ENCODE measurements at places on chromosomes 3 and 15.

DNA sequence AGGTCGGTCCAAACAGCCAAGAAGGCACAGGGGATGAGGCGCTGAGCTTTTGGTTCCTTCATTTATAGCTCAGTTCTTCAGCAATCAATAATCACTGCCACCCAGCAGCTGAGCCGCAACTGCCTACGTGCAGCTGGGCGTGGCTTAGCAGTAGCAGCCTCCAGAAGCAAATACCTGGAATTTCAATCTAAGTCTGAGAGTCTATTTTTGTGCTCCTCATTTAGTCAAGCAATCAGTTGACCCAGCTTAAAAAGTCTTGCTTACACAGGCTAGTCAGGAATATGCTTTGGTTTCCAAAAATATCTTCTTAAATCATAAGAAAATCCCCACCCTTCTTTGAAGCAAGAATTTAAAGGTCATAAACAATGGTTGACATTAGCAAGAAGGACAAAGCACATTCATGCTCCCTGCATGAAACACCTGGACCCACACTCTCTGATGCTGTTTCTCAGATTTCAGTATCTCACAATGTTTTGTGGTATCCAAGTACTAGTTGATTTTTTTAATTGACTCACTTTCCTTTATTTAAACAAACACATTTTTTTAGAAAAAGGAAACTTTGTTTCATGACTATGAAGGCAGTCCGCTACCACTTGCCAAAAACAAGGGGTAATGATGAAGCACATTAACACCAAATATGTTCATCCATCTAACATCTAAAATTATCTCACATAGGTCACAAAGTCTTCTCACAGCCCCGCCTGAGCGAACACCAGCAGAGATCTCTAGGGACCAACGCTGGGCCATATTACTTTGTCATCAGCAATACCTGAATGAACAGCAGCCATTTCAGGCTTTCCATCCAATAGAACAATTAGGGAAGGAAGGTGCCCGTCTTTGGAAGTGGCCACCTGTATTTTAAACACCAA is 106.1 kb downstream of the OXNAD1 start:
- peak; percentile 20 for DNase-seq

GRCh38 chr3:54772051-54772450 is 155.8 kb downstream of the LRTM1 start:
- DNase-seq: no peak

GRCh38 chr15:29102911-29103823 is 166.5 kb downstream of the NSMCE3 start:
- DNase-seq: no peak

DNA sequence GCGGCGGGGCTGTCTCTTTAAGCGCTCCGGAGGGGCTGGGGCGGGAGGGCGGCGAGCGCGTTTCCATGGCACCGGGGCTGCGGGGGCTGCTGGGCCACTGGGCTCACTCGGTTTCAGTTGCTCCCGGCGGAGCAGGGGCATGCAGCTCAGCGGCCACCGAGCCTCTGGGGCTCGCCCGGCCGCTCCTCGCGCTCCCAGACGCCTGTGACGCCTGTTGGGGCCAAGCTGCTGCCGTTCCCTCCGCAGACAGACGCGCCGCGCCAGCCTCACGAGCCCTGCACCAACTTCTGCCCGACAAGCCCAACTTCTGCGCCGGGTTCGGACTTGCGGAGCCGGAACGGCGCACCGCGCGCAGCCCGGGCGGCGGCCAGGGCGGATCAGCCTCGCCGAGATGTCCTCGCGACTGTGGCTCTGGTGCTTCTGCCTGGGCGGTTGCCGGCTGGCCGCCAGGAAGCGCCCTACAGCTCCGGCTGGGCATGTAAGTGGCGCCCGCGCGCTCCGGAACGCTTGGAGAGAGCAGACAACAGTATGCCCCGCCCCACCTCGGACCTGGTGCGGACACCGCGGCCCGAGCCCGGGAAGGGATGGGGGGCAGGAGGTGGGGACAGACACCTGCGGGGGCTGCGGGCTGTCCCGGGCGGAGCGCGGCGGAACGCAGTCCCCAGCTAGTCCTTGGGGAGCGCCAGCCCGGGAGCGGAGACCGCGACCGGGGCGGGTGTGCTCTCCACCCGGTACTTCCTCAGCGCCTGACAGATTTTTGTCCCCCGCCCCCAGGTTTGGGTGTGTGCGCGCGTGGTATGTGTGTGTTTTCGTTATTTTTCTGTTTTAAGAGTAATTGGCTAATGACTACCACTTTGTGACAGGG is 154.1 kb upstream of the GOLIM4 start:
- peak; percentile 23 for DNase-seq

GRCh38 chr3:33358172-33358781 is 81.0 kb downstream of the FBXL2 start:
- no peak for DNase-seq

- no peak for DNase-seq
These were observed 5.7 kb downstream of the PODXL2 start for GRCh38 chr3:127634653-127635052.

GRCh38 chr3:102460579-102460978 is 25.8 kb downstream of the ZPLD1 start:
- DNase-seq: no peak

DNA sequence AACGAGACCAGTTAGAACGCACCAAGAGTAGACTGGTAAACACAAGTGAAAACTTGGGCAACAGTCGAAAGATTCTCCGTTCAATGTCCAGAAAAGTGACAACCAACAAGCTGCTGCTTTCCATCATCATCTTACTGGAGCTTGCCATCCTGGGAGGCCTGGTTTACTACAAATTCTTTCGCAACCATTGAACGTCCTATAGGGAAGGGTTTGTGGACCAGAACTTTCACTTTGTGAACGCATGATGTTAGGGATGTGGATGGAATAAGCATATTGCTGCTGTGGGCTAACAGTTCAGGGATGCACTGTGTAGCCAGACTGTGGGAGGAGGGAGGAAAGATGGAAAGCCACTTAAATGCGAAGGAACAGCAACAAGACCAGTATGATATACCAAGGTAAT is 34.9 kb upstream of the TBC1D23 start:
- DNase-seq: no peak

DNA sequence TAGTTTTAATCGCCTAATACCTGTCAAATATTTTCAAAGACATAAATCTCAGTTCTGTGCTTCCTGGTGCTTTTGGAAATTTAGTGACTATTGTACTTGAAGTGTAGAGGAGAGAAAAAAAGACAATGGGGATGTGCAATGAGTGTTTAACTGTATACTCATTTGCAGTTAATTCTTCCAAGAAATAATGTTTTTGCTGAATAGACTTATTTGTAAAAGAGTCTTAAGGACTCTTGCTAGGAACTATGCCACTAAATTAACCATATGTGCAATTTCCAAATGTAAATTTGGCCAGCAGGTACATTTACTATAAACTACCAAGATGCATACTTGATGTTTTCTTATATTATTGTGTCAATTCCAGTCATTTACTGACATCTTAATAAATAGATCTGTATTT is 2.0 kb downstream of the CHMP2B start:
- no peak for DNase-seq

- DNase-seq: no peak
These were observed at the start of gene MELTF for GRCh38 chr3:197029511-197030167. TSS of gene MELTF (minus strand) at chr3:197029817. CDS start at chr3:197029702, 115 bp downstream.

GRCh38 chr3:115986555-115987207 is 363.4 kb downstream of the GAP43 start:
- no peak for DNase-seq

GRCh38 chr15:67927501-67928168 is 87.8 kb upstream of the RNU6-1 start:
- DNase-seq: no peak

DNA sequence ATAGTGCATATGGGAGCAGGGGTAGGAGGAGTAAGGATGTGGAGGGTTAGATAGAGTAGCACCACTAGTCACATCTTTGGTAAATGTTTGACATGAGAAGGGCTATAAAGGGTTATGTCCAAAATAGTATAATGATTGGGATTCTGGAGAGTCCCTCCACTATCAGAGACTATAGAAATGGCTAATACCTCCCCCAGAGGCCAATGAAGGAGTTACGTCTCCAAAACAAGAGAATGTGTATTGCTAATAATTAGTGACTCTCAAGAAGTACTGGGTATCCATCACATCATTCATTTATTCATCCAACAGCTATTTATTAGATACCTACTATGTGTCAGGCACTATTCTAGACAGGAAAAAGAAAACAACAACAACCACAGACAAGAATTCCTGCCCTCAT is 203.7 kb upstream of the UMPS start:
- DNase-seq: no peak

DNA sequence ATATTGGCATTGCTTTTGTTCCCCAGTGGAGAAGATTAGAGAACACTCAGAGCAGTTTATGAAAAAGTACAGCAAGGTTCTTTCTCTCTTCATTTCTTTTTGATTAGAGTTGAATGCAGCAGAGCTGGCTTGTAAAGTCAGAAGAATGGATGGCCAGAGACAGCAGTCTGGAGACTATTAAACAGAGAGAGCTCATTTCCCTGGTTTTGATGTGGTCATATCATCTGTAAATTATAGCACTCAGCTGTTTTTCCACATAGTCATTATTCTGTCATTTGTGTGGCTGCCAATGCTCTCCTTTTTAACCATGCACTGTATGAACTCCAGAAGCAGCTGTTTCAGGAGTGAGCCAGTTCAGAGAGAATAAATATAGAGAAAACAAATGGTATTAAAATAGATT is 177.4 kb upstream of the CRBN start:
- no peak for DNase-seq

DNA sequence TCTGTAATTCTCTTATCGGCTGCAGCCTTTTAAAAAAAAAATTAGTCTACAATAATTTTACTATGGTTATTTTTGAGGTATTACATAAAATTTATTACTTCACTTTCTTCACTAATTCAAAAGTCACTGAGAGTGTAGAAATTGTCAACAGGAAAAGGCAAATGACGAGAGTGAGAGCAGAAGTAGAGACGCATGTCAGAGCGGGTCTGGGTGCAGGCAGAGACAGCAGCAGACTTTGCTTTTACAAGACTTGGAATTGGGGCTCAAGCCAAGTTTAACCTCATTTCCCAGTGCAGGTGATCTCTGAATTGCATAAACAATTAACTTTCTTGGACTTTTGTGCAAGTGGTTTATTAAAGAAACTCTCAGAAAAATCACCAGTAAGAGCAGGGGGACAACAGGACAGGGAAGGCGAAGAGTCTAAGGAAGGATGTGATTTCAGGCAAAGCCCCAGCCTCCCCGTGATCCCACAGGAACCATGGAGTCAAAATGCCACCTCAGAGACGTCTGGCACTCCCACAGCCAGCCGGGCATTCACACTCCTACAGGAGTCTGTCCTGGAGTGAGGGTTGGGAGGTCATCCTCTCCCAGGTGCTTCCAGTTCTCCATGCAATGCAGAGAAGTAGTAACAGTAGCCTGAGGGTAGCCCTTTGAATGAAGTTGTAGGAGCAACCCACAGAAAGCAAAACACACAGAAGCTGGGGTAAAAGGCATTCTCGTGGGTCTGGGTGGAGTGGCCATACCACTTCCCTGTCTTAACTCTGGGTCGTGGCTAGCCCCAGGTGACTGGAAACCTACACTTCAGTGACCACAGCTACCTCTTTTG is 274.0 kb upstream of the TGFBR2 start:
- DNase-seq: no peak

GRCh38 chr3:12999147-13000140 is 73.8 kb downstream of the IQSEC1 start:
- no peak for DNase-seq

DNA sequence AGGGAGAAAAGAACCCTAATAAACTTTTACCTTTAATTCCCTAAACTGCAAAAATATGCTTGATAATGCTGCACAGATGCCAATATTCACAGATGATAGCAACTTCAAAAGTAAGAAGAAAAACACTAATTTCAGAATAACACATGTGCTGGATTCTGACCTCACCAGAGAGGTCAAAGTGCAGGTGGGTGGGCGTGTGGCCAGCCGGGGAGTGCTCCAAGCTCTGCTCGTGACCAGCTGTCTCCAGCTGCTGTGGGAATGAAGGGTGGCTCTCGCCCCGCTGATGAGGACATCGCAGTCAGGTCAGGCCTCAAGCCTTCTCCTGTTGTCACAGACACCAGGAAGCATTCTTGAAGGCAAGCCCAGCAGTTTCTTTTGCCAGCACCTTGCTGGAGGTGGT is 57.1 kb downstream of the ADAMTS17 start:
- no peak for DNase-seq

DNA sequence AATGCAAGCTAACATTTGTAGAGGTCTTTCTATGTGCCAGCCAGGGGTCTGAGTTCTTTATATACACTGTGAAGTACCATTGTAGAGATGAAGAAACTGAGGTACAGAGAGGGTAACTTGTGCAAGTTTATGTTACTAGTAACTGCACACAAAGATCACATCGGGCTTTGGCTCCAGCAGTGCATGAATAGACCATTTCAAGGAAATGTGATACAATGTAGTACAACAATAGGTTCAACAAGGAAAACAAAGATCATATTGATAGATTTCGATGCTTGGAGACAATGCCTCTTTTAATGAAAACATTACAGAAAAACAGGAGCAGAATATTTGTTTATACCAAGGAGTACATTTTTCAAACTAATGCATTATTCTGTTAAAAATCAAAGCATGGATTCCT is 115.3 kb downstream of the POLR2M start:
- no peak for DNase-seq

DNA sequence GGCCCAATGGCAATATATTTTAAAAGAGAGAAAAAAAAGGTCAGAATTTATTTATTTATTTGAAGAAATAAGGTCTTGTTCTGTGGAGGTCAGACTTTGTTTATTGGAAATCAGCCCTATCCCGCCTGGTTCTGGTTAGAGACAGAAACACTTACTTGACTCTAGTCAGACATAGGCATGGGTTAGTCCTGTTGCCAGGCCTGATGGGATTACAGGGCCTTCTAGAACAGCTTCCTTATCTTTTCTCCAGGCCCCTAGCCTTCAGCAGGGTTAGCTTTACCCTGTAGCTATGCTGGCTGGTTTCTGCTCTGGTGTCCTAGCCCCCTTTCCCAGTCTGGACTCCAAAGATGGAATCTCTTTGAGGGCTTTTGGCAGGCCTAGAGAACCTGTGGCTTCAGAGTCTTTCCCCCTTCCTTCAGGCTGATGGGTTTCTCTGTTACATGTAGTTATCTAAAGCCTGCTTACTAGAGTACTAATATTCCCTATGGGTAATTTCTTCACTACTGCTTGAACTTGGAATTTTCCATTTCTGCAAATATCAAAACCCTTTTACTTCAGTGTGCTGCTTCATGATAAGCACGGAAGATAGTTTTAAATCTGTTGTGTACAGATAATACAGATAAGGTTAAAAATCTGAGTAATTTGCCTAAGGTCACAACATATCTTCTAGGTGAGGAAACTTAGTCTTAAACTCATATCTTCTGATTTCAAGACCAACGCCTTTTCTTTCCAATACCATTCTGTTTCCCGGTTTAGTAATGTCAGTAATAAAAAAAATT is 10.6 kb downstream of the IREB2 start:
- DNase-seq: no peak

DNA sequence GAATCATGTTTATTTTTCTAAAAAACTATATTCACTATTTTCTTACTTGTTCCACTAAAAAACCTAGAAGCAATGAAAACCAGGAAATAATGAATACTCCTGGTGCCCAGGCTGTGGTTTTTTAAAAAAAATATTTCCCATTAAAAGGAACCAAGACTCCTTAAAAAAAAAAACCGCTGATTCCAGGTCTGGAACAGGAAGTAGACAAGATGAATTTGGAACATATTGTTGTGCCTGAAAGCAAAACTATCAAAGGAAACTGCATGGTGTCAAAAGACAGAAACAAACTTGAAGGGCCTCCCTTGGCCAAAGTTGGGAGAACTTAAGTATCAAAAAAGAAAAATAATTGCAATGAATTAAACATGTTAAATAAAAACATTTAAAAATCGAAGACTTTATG is 245.3 kb upstream of the P2RY1 start:
- no peak for DNase-seq

Data from NCI-H748 treated with DMSO at 0.1 percent for 48 hours (cell line).